Breast epithelium (tissue), 4 donors: ENCODE measurements at places on chromosomes 6 and 20.

- no peak overlapping the region for H3K4me3 ChIP-seq
- no peaks in the 10 kb centered on the region for H3K27me3 ChIP-seq
- H3K36me3 ChIP-seq = no peaks in the 10 kb centered on the region
- DNase-seq = no peak
- no peak overlapping the region for H3K27ac ChIP-seq
Measured at GRCh38 chr6:118524686-118525085, 23.4 kb upstream of the PLN start.

DNA sequence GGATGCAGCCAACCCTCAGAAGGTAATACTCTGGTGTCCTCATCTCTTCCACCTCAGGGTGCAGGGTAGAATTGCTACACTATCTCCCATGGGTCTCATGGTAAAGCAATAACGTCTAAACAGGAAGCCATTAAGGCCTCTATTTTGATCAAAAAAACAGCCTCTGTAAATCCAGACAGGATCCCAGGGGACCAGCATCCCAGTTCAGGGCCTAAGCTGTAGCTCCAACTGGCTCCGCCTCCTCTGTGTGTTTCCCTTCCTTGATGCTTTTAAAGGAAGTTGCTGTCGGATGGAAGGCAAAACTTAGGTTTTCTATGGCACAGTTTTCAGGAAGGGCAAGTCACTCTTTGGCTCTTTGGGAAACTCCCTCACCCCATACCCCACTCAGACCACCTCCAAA lies 222.0 kb downstream of the MAFB start:
- H3K4me3 ChIP-seq = no peak overlapping the region
- no peaks in the 10 kb centered on the region for H3K4me1 ChIP-seq
- H3K36me3 ChIP-seq = no peaks in the 10 kb centered on the region
- no peaks in the 10 kb centered on the region for H3K27me3 ChIP-seq

DNA sequence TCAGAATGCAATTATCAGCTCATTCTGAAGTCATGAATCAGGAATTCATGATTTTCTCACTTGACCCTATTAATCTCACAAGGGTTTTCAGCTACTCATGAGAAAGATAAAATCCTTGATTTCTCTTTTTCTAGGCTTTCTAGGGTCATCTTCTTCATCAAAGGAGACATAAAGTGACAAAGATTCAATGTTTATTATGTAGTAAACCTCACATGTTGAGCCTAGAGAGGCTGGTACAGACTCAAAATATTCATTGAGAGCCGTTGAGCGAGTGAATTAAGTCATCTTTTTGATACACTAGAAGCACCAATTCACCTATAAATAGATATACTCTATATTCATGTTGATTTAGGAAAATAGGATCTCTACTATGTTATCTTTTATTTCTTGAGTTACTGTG lies 104.8 kb upstream of the TRAF3IP2 start:
- DNase-seq = no peak
- H3K4me1 ChIP-seq = no peaks in the 10 kb centered on the region
- no peak overlapping the region for H3K4me3 ChIP-seq
- H3K27me3 ChIP-seq = no peaks in the 10 kb centered on the region
- H3K36me3 ChIP-seq = no peaks in the 10 kb centered on the region

- no peak overlapping the region for H3K4me3 ChIP-seq
- no peaks in the 10 kb centered on the region for H3K36me3 ChIP-seq
Measured at GRCh38 chr6:39573541-39573940, 151.7 kb downstream of the KIF6 start.

GRCh38 chr6:144637541-144637940 lies 352.4 kb downstream of the UTRN start:
- H3K4me3 ChIP-seq = no peak overlapping the region
- DNase-seq = no peak

GRCh38 chr6:93954584-93954983 lies 535.2 kb upstream of the EPHA7 start:
- no peaks in the 10 kb centered on the region for H3K27me3 ChIP-seq
- no peak for DNase-seq
- no peaks in the 10 kb centered on the region for H3K4me1 ChIP-seq
- no peak overlapping the region for H3K4me3 ChIP-seq
- H3K36me3 ChIP-seq = no peaks in the 10 kb centered on the region

- H3K4me1 ChIP-seq = no peaks in the 10 kb centered on the region
- DNase-seq = no peak
- no peaks in the 10 kb centered on the region for H3K36me3 ChIP-seq
- H3K27me3 ChIP-seq = no peaks in the 10 kb centered on the region
Measured at GRCh38 chr6:112431803-112432202, 84.7 kb downstream of the RFPL4B start.

- H3K27ac ChIP-seq = no peak overlapping the region
- DNase-seq = no peak
- no peaks in the 10 kb centered on the region for H3K4me1 ChIP-seq
- H3K4me3 ChIP-seq = no peak overlapping the region
Measured at GRCh38 chr6:122563364-122564052, 46.7 kb upstream of the PKIB start.

DNA sequence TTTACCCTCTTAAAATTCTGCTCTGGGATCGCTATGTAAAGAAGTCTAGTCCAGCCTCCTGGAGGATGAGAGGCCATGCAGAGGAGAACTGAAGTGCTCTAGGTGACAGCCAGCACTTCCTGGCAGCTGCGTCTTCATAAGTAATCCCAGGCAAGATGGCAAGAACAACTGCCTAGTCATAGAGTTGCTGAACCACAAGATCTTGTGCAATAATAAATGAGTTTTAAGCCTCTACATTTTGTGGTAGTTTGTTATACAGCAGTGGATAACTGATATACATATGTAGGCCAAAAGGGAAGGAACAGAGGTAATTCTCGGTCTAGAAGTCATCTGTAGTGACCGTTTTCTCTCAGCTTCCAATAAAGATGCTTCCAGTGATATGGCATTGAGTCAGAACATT lies 103.8 kb upstream of the FLRT3 start:
- H3K36me3 ChIP-seq = no peaks in the 10 kb centered on the region
- H3K4me1 ChIP-seq = no peaks in the 10 kb centered on the region
- no peak for DNase-seq
- no peaks in the 10 kb centered on the region for H3K27me3 ChIP-seq
- H3K4me3 ChIP-seq = no peak overlapping the region

DNA sequence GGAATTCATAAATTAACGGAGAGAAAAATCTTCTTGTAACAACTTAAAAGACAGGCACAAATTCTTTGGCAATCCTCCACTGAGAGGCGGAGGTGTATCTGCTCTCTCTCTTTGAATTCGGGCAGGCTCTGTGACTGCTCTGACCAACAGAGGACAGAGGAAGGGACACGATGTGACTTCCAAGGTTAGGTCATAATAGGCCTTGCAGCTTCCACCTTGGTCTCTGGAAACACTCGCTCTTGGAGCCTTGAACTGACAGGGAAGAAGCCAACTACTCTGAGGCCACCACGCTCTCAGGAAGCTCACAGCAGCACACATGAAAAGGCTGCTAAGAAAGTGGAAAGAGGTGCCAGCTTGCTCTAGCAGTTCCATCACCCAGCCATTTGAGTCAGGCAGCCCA lies 14.9 kb downstream of the TOMM34 start:
- DNase-seq = no peak
- H3K27me3 ChIP-seq = no peaks in the 10 kb centered on the region
- no peak overlapping the region for H3K4me3 ChIP-seq
- no peaks in the 10 kb centered on the region for H3K4me1 ChIP-seq
- no peak overlapping the region for H3K27ac ChIP-seq
- peaks cover 21% of the 10 kb centered on the region for H3K36me3 ChIP-seq

DNA sequence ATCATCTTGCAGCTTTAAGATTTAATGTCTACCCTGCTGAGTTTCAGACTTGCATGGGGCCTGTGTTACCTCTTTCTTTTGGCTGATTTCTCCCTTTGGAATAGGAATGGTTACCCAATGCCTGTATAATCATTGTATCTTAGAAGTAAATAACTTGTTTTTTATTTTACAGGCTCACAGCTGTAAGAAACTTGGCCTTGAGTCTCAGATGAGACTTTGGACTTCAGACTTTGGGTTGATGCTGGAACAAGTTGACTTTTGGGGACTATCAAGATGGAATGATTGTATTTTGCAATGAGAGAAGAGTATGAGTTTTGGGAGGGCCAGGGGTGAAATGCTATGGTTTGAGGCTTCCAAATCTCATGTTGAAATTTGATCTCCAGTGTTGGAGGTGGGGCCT lies 34.9 kb upstream of the CAP2 start:
- no peaks in the 10 kb centered on the region for H3K36me3 ChIP-seq
- H3K27ac ChIP-seq = no peak overlapping the region
- H3K4me3 ChIP-seq = no peak overlapping the region

- no peaks in the 10 kb centered on the region for H3K27me3 ChIP-seq
- H3K36me3 ChIP-seq = no peaks in the 10 kb centered on the region
Measured at GRCh38 chr20:1907586-1907985, 12.4 kb downstream of the SIRPA start.

DNA sequence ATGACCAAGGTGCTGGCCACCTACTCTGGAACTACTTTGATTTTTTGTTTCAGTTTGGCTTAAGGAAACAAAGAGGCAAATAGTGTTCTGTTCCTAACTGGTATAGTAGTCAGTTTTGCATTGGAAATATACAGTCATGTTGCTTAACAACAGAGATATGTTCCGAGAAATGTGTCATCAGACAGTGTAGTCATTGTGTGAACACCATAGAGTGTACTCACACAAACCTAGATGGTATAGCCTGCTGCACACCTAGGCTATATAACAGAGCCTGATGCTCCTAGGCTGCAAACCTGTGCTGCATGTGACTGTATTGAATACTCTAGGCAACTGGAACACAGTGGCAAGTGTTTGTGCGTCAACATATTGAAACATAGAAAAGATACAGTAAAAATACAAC lies 80.4 kb downstream of the ARID1B start:
- H3K27ac ChIP-seq = no peak overlapping the region
- no peaks in the 10 kb centered on the region for H3K36me3 ChIP-seq
- H3K4me1 ChIP-seq = no peaks in the 10 kb centered on the region
- H3K4me3 ChIP-seq = no peak overlapping the region

- no peak overlapping the region for H3K4me3 ChIP-seq
- no peaks in the 10 kb centered on the region for H3K36me3 ChIP-seq
- peaks cover 18% of the 10 kb centered on the region for H3K27me3 ChIP-seq
- H3K4me1 ChIP-seq = no peaks in the 10 kb centered on the region
- H3K27ac ChIP-seq = no peak overlapping the region
Measured at GRCh38 chr6:165852676-165853075, 189.6 kb upstream of the PDE10A start.

GRCh38 chr6:136969930-136970329 lies 47.8 kb downstream of the SLC35D3 start:
- H3K4me1 ChIP-seq = no peaks in the 10 kb centered on the region
- H3K27me3 ChIP-seq = no peaks in the 10 kb centered on the region
- DNase-seq = no peak
- no peak overlapping the region for H3K4me3 ChIP-seq
- peak overlapping the region; percentile 14 for H3K27ac ChIP-seq

- no peaks in the 10 kb centered on the region for H3K27me3 ChIP-seq
- no peaks in the 10 kb centered on the region for H3K36me3 ChIP-seq
- no peak overlapping the region for H3K27ac ChIP-seq
- no peaks in the 10 kb centered on the region for H3K4me1 ChIP-seq
- no peak overlapping the region for H3K4me3 ChIP-seq
Measured at GRCh38 chr6:143647191-143647590, 30.6 kb upstream of the PHACTR2 start.
